ENCODE measurements at places on chromosomes 12 and 14. TPM values are rescaled to one million over a fixed set of nuclear protein-coding genes. Genes with fewer than 3 reads are reported as not detected.

- no peak for DNase-seq
These were observed 104.2 kb upstream of the RMST start for GRCh38 chr12:97358361-97358760.

DNA sequence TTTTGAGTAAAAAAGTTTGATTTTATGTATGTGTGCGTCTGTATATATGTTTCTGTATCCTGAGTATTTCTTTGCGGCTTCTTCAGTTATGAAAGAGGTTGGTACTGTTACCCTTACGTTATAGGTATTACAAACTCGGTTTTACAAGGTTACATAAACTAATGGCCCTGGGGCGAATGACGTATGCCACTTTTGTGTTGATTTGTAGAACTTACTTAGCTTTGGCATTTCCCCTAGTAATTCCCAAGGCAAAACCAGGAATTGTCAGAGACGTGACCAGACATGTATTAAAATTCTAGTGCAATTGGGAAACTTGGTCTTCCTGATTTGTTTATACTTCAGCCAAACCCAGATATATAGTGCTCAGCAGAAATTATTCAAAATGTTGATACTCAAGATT lies 93.3 kb downstream of the DUSP16 start:
- no peak for DNase-seq

DNA sequence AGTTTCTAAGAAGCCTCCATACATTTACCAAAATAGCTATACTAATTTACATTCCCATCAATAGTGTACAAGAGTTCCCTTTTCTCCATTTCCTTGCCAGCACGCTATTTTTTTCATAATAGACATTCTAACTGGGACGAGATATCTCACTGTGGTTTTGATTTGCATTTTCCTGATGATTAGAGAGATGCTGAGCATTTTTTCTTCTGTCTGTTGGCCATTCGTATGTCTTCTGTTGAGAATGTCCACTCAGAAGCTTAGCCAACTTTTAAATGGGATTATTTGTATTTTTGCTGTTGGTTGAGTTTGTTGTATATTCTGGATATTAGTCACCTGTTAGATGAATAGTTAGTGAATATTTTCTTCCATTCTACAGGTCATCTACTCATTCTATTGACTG lies 144.1 kb downstream of the PRKD1 start:
- DNase-seq, result no peak

- DNase-seq, result no peak
These were observed 173.2 kb downstream of the SUDS3 start for GRCh38 chr12:118549510-118549980.

DNA sequence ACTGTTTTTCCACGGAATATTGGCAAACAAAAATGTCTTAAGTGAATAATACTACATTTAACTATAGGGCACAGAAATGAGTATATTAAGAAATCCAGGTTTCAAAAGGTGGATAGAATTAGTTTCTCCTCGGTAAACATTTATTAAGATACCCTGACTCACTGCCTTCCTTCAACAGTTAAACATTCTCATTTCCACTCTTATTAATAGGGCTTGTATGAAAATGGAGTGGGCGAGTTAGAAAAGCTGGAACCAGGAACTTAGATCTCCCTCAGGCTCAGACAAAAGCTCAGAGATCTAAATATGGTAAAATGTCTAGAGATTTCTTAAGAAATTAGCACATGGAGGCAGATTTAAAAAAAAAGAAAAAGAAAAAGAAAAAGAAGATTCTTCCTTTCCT lies 78.8 kb downstream of the RMST start:
- no peak for DNase-seq

- no peak for DNase-seq
These were observed 454.2 kb downstream of the DPF3 start for GRCh38 chr14:72439707-72440106.

The TMEM229B gene
- total RNA-seq, result 13.7 TPM
